ENCODE measurements at places on chromosomes 3 and 15.

GRCh38 chr3:73523661-73524060, 101.1 kb downstream of the PDZRN3 start:
- no peak for DNase-seq

- DNase-seq, result no peak
Measured at GRCh38 chr3:46433841-46434240, 26.8 kb downstream of the CCRL2 start.

GRCh38 chr15:92091155-92091734, 237.7 kb downstream of the SLCO3A1 start:
- DNase-seq, result peak; percentile 30

DNA sequence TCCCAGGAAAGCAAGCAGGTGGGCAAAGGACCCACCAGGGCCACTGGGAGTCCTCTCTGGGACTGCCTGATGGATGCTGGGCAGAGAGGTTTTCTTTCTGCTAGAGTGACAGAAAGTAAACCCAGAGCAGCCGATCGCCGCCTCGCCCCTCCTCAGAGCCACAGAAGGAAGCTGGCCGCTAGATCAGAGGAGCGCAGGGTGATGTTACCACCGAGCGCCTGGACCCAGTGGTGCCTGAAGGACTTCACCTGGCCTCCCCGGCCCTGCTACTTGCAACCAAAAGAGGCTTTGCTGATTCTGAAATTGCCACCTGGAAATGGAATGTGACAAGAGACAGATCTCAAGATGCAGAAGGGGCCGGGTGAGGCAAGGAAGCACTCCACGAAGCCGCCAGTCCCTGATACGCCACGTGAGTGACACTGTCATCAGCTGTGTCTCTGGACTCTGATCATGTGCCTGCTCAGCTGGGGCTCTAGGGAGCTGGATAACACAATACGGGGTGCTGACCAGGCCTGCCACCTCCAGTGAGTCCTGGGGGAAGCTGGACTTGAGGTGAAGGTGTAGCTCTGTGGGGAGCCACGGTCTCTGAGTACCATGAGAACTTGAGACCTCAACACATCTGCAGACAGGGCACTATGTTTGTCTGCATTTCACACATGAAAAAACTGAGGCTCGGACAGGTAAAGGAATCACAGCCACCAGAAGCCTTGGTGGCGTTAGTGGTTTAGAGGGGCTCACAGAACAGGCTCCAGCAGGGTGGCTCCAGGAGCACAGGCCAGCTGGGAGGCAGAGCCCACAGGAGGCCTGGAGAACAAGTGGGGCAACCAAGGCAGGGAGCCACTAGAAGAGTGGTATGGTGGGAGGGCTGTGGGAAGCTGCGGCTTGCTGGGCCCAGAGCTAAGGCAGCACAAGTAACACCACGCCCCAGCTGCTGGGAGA, 137.9 kb upstream of the PRR20G start:
- DNase-seq, result no peak

- DNase-seq, result peak; percentile 33
Measured at GRCh38 chr15:75508840-75509532, 57.5 kb upstream of the SIN3A start.

DNA sequence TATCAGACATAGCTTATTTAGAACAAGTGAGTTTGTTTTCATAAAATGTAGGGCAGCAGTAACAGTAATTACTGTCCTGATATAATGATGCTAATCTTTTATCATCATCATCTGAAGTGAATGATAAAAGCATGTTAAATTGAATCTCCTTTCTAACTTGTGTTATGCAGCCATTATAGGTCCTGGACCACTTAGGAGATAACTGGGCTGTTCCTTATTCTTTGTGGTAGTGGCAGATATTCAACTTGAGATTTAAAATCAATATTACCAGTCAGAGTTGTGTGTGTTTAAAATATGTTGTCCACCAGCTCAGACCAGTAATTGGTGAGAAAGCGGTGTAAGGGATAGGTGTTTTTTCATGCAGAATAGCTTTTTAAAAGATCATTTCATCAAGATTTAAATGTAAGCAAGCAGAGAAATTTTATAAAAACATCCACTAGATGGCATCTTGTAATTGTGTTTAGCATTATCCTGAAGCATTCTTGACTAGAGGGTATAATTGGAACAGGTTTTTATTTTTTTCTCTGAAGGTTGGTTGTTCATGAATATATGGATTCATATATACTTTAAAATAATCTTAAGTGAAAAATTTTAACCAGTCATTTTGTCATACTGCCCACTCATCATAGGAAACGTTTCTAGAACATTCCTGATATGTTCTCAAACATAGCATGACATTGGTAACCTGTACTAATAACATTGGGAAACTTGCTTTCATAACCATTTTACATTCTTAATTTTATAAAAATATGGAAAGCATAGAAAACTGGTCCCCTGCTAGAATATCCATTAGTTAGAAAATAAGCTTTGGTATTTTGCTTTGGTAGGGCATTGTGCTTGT, 153.9 kb downstream of the BBX start:
- DNase-seq, result peak; percentile 29

DNA sequence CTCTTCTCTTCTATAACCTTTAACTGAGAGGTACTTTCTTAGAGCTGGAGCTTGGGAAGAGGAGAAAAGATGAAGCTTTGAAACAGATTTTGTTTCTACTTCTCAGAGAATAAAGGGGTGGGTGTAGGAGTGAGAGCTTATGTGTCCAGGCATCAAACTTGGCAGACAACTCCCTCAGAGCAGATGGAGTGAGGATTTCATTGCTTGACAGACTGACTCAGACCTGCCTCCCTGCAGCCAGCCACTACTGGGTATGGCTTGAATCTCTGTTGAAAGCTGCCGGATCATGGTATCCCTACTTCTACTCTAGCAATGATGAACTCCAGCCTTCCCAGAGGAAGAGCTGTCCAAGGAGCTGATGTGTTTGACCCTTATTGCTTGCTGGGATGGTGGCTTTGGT, 36.7 kb downstream of the SYN2 start:
- no peak for DNase-seq

DNA sequence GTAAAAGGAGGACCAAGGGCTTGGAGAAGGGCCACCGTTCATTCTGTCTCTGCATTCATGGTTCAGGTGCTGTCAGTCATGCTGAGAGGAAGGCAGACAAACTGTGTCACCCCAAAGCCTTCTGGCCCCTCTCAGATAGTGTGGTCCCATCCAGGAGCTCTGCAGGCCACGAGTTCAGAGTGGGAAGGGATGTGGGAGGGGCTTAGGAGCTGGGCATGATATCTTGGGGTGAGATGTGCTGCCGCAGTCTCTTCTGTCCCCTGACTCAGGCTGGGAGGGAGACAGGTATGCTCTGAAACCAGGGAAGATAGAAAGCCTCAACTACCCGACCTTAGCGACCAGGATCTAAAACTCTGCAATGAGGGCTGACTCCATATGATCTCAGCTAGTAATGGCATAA, 19.6 kb upstream of the MYO1E start:
- DNase-seq, result no peak

- no peak for DNase-seq
Measured at GRCh38 chr3:72244396-72244795, 459.4 kb upstream of the PROK2 start.

GRCh38 chr15:81225161-81225671, 28.5 kb downstream of the IL16 start:
- DNase-seq, result no peak

DNA sequence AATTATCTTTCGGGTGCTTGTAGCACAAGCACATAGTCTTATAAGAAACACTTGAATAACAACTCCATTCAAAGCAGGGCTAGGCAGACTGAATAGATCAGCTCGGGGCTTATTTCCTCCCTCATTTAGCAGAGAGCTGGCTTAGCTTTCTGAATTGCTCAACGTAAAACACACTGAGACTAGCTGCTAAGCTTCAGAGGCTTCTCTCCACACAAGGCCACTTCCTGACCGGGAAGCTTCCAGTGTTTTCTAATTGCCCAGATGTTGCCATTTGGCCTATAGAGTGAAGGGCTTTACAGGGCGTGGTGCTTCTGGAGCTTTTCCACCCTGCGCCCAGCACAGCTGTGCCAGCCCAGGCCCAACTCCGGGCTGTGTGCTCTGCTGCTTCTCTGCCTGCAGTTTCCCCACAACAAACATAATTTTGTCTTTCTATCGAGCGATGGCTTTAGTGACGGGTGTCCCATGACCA, 16.6 kb downstream of the FAM240A start:
- DNase-seq, result no peak

DNA sequence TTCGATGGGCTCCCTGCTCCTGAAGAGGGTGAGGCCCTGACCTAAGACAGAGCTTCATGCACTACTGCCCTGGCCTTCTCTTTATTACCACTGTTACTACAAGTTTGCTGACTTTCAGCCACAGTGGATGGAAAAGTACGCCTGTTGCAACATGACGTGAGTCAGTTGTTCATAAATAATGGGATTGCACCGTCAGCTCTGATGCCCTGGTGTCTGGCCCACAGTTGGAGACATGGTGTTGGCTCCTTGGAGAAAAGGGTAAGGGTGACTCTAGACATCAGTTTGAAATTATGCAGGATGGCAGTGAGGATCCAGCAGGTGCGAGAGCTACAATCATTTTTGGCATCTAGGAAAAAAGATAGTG, 5.5 kb downstream of the PAQR5 start:
- DNase-seq, result peak; percentile 90

Measured in M059J (cell line).